ENCODE measurements at places on chromosomes 3 and 15.

DNA sequence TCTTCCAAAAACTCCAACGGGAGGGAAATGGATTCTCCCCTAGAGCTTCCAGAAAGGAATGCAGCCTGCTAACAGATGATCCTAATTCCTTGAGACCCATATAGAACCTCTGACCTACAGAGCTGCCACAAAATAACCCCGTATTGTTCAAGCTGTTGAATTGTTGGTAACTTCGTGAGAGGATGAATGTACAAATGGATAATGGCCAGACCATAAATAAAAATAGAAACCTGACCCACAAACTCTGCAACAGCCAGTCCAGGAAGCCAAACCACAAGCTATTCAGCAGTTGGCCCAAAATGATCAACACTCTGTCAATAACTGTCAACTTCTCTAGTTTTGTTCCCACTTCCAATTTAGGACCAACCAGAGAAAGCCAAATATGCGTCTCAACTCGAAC lies 414.0 kb upstream of the ZNF717 start:
- no peak for DNase-seq

- DNase-seq, result no peak
Observed at GRCh38 chr15:48929661-48930060, 34.1 kb downstream of the SHC4 start.

GRCh38 chr3:194758716-194759115 lies 73.0 kb downstream of the FAM43A start:
- DNase-seq, result no peak

GRCh38 chr3:123576122-123576521 lies 8.7 kb downstream of the HACD2 start:
- DNase-seq, result no peak

DNA sequence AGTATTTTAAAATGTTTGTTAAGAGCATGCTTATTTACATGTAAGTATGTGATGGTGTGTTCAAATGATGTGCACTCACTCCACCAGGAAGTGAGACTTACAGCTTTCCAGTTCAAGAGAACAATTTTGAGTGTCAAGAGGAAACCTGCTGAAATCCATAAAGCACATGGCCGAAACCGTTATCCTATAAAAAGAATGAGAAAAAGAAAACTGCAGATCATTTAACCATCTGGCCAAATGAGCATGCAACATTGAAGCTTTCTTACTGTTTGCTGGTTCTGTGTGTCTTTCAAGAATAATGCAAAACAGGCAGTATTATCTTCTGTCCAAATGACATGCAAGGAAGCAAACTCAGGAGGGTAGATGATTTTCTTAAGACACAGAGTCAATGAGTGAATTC lies 26.3 kb downstream of the GABRR3 start:
- no peak for DNase-seq

- DNase-seq, result no peak
Observed at GRCh38 chr3:29168081-29168480, 112.8 kb upstream of the RBMS3 start.

DNA sequence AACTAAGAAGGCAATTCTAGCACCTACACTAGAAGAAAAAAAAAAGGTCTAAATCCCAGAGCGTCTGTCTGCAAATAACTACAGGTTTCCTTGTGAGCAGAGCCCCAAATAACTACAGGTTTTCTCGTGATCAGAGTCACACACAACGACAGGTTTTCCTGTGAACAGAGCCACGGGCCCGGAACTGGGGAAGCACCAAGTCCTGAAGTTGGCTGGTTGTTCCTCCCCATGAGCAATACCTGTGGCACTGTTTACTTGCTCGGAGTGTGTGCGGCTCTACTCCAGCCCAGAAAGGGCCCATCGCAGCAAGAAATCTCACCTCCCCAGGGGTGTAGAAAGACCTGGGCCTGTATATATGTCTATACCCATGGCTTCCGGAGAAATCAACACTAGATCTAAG lies 644 bp upstream of the MASP1 start:
- no peak for DNase-seq

- DNase-seq, result no peak
Observed at GRCh38 chr3:190048932-190049441, 71.7 kb downstream of the P3H2 start.

GRCh38 chr3:187473778-187474406 lies 105.7 kb downstream of the RTP4 start:
- no peak for DNase-seq

DNA sequence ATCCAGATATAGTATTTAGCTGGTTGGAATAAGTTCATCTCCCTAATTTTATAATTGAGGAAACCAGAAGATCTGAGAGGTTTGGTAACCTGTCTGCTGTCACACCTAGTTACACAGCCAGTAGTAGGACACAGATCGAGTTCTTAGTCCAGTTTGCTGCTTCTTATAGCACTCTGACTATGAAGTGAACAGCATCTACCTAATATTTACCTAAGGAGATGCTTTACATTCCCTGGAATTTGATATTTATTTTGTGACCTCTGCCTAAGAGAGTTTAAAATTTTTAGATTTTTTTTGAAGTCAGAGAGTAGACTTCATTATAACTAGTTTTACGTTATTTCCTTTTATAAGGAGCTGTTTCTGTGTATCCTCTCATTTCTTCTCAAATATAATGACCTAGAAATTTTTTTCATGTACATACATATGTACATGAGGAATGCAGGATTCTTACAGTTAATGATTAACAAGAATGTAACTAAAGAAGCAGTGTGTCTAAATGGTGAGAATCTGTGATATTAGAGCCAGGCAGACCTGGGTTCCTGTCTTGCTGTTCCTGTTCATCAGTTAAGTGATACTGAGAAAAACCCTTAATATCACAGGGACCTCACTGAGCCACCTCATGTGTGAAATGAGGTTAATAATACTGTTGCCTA lies 4.3 kb downstream of the ARHGEF26 start:
- DNase-seq, result no peak

GRCh38 chr3:136792556-136793330 lies 26.2 kb upstream of the SLC35G2 start:
- DNase-seq, result no peak

- DNase-seq, result no peak
Observed at GRCh38 chr3:46953234-46954010, 23.1 kb downstream of the CCDC12 start.

DNA sequence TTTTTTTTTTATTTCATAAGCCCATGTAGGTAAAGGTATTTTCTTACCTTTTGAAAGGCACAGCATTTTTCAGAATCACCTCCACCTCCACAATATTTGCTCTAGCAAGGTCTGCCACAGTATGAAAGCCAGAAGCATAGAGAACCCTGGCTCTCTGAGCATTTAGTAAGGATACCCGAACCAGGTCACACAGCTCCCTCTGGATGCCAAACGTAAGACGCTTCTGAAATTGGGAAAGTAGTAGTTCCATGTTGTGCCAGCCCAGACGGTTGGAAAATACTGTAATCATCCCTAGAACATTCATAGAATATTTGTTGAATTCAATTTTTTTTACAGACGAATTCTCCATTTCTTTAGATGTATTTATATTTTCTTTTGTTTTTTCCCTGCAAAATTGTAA lies 52.4 kb downstream of the POLQ start:
- no peak for DNase-seq

DNA sequence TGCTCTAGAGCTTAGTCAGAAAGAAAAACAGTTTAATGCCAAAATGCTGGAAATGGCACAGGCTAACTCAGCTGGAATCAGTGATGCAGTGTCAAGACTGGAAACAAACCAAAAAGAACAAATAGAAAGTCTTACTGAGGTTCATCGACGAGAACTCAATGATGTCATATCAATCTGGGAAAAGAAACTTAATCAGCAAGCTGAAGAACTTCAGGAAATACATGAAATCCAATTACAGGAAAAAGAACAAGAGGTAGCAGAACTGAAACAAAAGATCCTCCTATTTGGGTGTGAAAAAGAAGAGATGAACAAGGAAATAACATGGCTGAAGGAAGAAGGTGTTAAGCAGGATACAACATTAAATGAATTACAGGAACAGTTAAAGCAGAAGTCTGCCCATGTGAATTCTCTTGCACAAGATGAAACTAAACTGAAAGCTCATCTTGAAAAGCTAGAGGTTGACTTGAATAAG lies 150.5 kb upstream of the LRRFIP2 start:
- no peak for DNase-seq

- DNase-seq, result no peak
Observed at GRCh38 chr15:41777421-41777973, 3.2 kb downstream of the MAPKBP1 start.

GRCh38 chr15:72034351-72034750 lies 83.6 kb downstream of the MYO9A start:
- DNase-seq, result no peak

GRCh38 chr3:535566-536416 lies 339.2 kb downstream of the CHL1 start:
- DNase-seq, result no peak

- no peak for DNase-seq
Observed at GRCh38 chr3:123244128-123244527, 42.4 kb downstream of the SEC22A start.

DNA sequence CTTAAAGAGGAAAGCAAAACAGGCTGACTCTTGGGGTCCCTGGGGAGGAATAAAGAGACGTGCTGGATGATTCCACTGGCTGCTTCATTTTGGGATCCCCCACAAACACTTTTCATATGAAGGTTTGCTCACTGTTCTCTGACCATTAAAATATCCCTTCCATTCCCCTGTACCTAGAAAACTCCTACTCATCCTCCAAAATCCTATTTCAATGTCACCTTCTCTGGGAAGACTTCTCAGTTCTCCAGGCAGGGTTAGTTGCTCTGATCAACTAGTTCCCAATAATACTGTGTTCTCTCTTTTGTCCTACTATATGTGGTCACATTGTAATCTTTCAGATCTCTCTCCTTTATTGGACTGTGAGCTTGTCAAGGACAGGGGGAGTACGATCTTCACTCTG lies 19.0 kb downstream of the LARP6 start:
- DNase-seq, result no peak

GRCh38 chr15:91426412-91426811 lies 326.4 kb downstream of the SV2B start:
- DNase-seq, result no peak

GRCh38 chr3:109927161-109927560 lies 589.8 kb upstream of the DPPA4 start:
- no peak for DNase-seq

- DNase-seq, result no peak
Observed at GRCh38 chr15:80679167-80679803, 15.8 kb upstream of the ABHD17C start.

DNA sequence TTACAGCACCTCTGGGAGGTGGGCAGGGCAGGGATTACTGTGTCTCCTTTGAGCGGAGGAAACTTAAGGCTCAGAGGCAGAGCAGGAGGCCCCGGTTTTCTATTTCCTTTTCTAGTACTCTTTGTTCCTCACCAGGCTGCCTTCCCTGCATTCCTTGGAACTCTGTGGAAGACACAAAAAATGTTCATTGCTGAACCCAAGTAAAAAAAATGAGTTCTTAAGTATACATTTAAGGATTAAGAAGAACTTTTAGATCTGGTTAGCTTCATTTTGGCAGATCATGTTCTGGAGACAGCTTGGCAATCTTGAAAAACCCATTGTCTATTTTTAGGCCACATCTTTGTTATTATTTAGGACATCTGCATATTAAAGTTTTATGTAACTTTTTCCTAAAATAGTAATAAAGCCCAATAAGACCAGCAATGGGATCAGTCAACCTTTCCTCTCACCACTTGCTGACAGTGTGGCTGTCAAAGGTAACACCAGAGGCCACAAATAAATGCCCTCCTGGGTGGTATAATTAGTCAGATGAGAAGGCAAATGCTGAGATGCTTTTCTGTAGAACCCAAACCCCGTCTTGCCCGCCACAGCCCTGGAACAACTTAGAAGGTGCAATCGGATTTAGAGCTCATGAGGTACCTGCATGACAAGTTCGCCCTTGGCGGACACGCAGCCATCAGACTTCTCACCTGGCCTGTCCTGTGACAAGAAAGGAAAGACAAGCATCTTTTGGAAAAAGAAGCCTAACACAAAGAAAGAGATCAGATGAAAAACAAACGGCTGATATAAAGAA lies 97.2 kb downstream of the DGKG start:
- no peak for DNase-seq

DNA sequence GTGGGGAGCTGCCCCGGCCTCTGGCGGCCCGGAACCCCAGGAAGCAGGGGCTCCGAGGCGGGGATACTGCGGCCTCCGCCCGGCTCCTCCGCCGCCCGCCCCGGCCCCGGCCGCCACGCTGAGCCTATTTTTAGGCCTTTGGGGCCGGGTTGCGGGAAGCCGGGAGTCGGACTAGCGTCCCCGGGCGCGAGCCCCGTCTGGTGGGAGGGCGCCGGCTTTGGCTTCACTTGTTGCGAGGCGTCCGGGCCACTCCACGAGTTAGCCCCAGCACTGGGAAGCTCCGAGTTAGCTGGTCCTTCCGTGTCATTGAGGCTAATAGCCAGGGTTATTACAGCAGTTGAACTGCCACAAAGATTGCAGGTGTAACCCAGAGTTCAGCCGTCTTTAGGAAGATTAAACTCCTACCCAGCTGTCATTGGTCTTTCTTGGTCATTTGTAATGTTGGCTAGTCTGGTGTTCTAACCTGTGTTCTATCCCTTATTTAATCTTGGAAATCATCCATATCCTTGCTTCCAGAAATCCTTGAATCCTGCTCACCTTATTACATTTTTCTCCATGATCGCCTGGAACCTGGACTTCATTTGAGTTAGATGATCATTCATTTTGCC lies 791 bp downstream of the GYG1 start:
- no peak for DNase-seq

- no peak for DNase-seq
Observed at GRCh38 chr3:176074096-176074495, 1123.2 kb downstream of the TBL1XR1 start.

GRCh38 chr3:43618142-43618541 lies 3.7 kb downstream of the ANO10 start:
- no peak for DNase-seq

- DNase-seq, result no peak
Observed at GRCh38 chr3:41710646-41711388, 251.1 kb downstream of the ULK4 start.

GRCh38 chr3:10366651-10367101 lies 45.8 kb upstream of the SEC13 start:
- DNase-seq, result no peak

DNA sequence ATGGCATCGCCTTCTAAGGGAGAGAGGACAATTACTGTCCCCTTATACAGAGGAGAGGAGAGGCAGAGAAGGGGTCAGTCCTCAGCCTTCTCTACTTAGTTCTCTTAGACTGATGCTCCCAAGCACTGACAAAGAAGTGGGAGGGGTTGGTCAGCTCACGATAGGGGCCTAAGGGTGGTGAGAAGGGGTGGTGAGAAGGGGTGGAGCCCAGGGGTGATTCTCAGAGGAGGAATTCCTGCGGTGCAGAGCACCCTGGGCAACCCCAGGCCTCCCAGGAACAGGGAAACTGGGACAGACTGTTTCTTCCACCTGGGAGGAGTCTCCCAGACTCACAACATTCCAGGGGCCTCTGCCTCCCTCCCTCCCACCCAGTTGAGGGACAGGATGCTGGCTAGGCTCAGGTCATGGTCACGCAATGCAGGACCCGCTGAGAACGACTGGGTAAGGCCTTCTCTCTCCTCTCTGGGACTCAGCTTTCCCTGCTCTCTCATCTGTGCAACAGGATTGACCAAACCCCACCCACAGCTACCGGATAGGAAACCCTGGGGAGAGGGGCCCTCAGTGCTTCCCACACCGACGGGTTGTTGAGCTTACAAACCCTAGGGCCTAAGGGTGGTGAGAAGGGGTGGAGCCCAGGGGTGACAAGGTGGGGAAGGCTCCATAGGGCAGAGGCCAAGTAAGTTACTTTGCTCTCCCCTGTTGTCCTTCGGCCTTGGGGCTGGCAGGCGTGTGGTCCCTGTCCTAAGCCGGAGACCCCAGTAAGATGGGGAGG lies 1.5 kb downstream of the TPRA1 start:
- DNase-seq, result no peak

- no peak for DNase-seq
Observed at GRCh38 chr15:80760960-80761359, 18.2 kb upstream of the CEMIP start.

- DNase-seq, result peak; percentile 71
Observed at GRCh38 chr3:188153437-188154013, 432 bp upstream of the LPP start.
